ENCODE measurements at places on chromosomes 3 and 15.

DNA sequence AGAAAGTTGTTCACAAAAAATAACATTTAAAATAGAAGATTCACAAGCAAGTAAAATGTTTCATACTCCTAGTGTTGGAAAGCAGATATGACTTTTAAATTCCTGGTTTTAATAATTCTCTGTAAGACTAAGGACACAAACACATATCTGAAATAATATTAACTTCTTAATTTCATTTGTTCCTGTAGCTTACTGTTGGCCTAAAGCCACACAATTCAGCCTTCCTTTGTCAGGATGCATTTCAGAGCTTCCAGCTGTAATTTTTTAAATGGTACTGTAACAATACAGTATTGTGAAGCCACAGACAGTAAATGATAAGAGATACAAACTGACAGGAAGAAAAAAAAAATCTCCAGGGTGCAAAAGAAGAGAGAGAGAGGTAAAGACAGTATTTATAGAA, 84.2 kb downstream of the TMCC1 start:
- no peak for DNase-seq

- DNase-seq = no peak
Observed at GRCh38 chr3:189944285-189945145, 176.2 kb downstream of the P3H2 start.

GRCh38 chr3:103085465-103085864, 650.6 kb downstream of the ZPLD1 start:
- DNase-seq = no peak

- no peak for DNase-seq
Observed at GRCh38 chr3:189395825-189396224, 224.1 kb downstream of the TPRG1 start.

- no peak for DNase-seq
Observed at GRCh38 chr3:12615266-12615665, 48.7 kb downstream of the RAF1 start.

GRCh38 chr15:31399544-31400171, 73.0 kb downstream of the KLF13 start:
- DNase-seq = peak; percentile 30

GRCh38 chr3:124149771-124150170, 157.8 kb upstream of the ROPN1 start:
- no peak for DNase-seq

GRCh38 chr3:145951441-145951840, 209.5 kb downstream of the PLOD2 start:
- DNase-seq = peak; percentile 7

GRCh38 chr15:60385620-60386552, 11.9 kb downstream of the ANXA2 start:
- peak; percentile 39 for DNase-seq

GRCh38 chr3:83622526-83622925, 1336.3 kb upstream of the CADM2 start:
- DNase-seq = no peak

GRCh38 chr3:27467545-27467944, 16.6 kb downstream of the SLC4A7 start:
- DNase-seq = peak; percentile 49

DNA sequence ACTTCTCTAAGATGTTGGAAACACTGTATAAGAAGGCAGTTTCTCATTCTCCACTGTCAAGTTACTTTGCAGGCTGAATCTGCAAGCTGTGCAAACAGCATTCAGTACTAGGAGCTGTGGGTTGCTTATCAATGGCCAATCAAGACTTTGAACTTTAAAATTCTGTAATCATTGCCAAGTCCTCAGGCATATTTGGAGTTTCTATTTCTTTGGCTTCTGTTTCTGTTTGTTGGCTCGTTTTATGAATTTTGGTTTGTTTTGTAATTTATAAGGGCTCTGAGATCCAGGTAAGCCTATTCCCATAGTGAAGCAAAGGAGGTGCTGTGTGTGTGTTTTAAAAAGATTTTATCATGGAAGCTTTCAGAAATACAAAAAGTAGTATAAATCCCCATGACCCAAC, 32.1 kb downstream of the TLNRD1 start:
- no peak for DNase-seq

DNA sequence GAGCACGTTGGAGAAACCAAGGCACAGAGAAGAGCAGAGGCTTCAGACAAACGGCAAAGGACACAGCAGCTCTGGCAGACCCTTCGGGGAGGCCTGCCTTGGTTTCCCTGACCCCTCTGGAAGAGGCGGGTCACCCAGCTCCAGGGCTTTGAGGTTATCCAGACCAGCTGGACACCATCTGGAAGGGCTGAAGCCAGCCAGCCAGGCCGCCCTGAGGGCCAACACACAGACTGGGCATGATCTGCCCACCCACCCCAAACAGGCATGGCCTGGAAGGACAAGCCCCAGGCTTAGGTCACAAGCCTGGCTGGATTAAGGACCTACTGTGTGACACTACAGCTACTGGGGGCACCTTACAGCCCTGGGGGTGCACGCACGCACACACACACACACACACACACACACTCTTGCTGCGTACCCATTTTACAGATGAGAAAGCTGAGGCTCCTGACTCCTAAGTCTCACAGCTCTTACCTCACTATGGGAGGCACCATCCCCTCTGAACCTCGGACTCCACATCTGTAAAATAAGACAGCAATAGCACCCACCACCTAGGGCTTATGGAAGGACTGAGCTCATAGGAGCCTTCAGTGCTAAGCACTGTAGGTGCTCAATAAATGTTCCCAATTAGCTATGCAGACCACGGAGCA, 10.8 kb downstream of the PLXND1 start:
- no peak for DNase-seq

GRCh38 chr3:145118303-145118702, 1042.7 kb downstream of the PLOD2 start:
- no peak for DNase-seq

DNA sequence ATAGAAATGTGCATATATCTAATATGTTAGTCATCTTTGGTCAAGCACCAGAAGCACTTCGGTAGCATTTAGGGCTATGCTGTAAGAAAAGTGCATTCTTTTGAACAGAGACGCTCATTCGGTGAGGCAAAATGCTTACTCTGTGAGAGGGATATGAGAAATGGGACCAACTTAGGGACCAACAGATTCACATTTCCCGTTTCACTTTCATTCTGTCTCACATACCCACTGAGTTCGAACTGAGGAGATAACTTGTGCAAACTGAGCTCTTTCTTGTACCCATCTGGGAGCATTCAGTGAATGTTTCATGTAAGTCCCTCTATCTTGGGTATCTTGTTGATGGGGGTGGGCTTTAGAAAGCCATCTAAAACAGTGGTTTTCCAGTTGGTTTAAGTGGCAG, 135.3 kb downstream of the FEZF2 start:
- no peak for DNase-seq

DNA sequence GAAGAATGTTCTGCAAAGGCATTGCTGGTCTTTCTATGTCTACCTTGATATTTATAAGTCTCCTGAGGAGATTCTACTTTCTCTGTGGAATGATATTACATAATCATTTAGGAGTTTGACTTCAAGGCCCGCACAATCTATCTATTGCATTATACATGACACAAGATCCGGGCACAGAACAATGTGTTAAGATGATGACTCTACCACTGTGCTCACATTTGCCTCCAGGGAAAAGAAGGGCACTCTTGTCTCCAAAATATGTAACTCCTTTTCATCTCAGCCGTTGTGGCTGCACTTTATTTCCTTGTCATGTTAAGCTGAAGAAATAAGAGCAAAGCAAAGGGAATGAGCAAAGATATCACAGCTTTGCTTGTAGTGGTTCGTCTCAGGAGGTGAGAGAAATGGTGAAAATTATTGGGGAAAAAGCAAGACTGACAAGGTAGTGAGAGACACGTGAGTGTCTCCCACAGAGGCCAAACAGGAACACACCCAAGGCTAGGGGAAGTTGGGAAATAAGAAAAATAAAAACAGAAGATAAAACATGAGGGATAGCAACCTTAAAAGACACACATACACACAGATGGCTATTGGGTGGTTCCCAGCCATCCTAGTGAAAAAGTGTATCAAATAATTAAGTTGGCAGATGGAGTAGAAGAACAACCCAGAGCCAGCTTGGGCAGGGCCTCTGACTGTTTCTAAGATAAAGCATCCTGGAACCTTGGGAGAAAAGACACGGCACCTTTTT, 184.3 kb downstream of the P3H2 start:
- no peak for DNase-seq

DNA sequence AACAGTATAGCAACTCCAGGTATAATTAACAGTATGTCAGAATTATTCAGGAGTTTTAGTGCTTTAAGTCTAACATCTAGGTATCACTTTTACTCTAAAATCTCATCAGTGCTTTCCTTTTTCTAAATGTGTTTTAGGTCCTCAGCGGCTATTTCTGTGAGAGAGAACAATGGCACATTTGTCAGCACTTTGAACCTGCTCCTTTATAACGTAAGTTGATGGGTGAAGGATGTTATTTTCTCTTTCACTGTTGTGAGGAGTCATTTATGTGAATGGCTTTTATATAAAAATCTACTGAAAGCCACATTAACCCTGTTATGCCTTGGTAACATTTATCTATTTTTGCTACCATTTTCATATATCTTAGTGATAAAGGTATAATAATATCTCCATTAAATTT, 22.8 kb downstream of the ZPLD1 start:
- DNase-seq = no peak

DNA sequence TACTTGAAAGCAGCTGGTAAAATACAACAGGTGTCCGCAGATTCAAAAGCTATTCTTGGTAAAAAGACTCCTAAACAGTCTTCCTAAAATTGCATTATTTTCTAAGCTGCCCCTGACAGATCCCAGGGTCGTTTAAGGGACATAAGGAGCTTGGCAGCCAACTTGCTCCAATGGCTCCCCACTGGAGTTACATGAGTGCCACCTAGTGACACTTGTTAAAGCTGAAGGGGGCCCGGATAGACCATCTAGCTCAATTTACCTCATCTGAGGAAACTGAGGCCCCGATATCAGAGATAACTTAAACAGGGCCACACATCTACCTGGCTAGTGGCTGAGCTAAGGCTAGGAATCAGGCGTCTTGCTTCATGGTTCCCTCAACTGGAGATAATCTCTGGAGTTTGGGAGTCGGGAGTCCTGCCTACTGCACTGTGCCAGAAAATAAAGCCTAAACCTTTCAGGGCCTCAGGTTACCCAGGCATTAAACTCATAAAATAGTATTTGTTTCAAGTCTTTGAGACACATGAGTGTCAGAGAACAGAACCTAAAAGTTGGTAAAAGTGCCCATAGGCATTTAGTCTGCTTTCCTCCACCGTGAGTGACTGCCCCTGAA, 6.5 kb upstream of the TBC1D23 start:
- peak; percentile 81 for DNase-seq

DNA sequence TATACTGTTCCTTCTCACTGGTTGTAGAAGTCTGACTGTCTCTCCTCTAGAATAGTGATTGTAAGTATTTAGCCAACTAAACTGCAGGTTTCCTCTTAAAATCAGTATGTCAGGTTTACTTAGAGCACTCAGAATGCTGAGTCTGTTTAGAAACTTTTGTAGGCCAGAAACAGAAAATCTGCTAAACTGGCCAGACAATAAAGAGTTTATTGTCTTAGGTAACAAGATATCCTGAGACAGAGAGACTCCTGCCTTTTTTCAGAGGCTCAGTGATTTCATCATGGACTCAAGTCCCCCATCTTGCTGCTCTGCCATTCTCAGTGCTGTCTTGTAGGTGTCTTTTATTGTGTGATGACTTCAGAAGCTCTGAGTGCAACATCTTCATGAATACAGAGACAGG, 279.0 kb downstream of the MFSD1 start:
- no peak for DNase-seq
